Esophagus squamous epithelium (tissue), 5 donors: ENCODE measurements at places on chromosomes 7 and 10. TPM values are rescaled to one million over a fixed set of nuclear protein-coding genes. Genes with fewer than 3 reads are reported as not detected.

DNA sequence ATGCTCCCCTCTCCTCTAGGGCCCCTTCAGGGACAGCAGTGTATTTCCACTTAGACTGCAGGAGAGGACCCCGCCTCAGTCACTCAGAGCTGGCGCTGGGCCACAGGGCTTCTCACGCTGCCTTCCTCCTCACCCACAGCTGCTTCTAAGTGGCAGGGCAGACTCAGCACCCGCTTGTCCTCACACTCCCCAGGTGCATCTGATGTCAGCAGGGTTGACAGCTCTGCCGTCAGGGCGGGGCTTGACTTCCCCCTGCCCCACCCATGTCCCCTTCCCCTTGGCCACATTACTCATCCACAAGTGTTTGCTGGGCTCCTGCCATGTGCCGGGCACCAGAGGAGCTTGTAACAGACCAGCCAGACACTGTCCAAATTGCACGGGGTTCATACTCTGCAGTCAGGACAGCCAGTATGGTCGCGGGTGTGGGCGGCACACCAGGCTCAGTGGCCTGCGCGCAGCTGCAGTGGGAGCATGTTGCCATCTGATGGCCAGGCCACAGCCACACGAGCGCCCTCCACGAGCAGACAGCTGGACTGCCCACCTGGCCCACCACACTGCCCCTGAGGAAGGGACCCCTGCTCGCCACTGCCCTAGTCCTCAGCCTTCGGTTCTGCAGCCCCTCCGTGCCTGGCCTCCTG is 29.3 kb upstream of the TTYH3 start:
- no peak for DNase-seq
- peaks cover 65% of the 10 kb centered on the region for H3K36me3 ChIP-seq
- no peak overlapping the region for H3K27ac ChIP-seq
- no peak overlapping the region for H3K4me3 ChIP-seq
- no peaks in the 10 kb centered on the region for H3K4me1 ChIP-seq
- H3K27me3 ChIP-seq: no peaks in the 10 kb centered on the region

The TMEM236 gene
- 0.04 TPM for total RNA-seq

DNA sequence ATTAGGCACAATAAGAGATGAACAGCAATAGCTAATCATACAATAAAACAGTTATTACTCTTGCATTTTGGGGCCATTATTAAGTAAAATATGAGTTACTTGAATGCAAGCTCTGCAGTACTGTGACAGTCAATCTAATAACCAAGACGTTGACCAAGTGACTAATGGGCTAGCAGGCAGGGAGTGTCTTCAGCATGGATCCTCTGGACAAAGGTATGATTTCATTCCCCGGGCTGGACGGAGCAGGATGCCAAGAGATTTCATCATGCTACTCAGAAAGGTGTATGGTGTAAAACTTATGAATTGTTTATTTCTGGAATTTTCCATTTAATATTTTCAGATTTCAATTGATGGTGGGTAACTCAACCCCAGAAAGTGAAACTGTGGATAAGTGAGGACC is 80.9 kb downstream of the SHH start:
- no peaks in the 10 kb centered on the region for H3K27me3 ChIP-seq
- H3K36me3 ChIP-seq: no peaks in the 10 kb centered on the region
- no peak for DNase-seq
- H3K4me3 ChIP-seq: no peak overlapping the region
- H3K4me1 ChIP-seq: no peaks in the 10 kb centered on the region
- H3K27ac ChIP-seq: no peak overlapping the region

GRCh38 chr7:158002486-158003080 is 585.0 kb downstream of the PTPRN2 start:
- no peaks in the 10 kb centered on the region for H3K36me3 ChIP-seq
- no peak overlapping the region for H3K4me3 ChIP-seq
- H3K4me1 ChIP-seq: no peaks in the 10 kb centered on the region
- DNase-seq: no peak
- no peak overlapping the region for H3K27ac ChIP-seq

The SFMBT2 gene
- 5.0 TPM for total RNA-seq

DNA sequence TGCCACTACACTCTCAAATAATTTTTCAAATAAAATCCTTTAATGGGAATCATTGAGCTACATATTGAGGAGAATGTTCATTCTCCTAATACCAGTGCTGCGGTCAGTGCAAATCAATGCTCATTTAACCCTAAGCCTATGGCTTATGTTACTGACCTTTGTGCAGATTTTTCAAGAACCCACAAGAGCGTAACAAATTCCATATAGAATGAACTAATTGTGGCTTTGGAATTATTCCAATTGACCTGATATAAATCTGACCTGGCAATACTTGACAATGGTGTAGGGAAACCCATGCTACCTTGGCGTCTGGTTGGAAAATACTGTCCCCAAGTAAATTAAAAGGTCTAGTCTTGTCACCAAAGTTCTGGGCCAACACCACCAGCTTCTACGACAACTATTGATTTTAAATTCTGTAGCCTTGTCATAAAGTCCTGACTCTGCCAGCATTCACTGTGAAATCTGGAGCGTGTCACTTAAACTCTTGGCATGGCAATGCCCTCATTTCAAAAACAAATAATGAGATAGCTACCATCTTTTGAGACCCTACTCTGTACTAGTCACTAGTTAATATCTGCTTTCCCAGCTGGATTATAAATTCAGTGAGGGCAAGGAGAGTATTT is 320.9 kb downstream of the AHR start:
- DNase-seq: no peak
- no peak overlapping the region for H3K4me3 ChIP-seq
- H3K27me3 ChIP-seq: no peaks in the 10 kb centered on the region

DNA sequence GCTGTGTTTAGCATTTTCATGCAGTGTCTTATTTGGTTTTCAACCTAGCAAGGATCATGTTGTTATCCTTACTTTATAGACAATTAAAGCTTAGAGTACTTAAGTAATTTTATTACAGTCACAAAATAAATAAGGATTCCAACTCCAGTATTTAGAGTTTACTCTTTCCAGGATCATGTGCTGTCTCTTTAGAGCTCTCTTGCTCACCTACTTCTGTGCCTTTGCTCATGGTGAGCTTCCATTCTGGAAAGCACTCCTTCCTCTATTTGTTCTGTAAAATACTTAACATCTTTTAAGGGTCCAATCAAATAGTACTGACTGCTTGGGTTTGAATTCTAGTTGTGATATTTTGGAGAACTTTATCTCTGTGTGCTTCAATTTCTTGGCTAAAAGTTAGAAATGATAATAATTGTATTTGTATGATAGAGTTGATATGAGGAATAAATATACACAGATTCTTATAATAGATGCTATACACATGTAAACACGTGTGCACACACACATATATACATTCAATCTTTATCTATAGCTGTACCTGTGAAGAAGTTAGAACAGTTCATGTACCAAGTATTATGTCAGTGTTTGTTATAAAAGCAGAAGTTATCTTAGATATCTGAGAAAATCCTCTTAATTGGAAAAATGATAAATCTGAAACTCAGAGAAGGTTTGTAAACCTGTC is 18.2 kb upstream of the CALCR start:
- no peaks in the 10 kb centered on the region for H3K27me3 ChIP-seq
- H3K36me3 ChIP-seq: no peaks in the 10 kb centered on the region
- H3K4me3 ChIP-seq: no peak overlapping the region
- no peak for DNase-seq

The VAX1 gene
- total RNA-seq: not detected

The CRHR2 gene
- total RNA-seq: not detected

GRCh38 chr10:86632009-86632800 is 22.1 kb upstream of the OPN4 start:
- H3K4me1 ChIP-seq: peaks cover 21% of the 10 kb centered on the region
- no peak for DNase-seq
- no peaks in the 10 kb centered on the region for H3K36me3 ChIP-seq
- peak overlapping the region; percentile 6 for H3K4me3 ChIP-seq
- H3K27ac ChIP-seq: no peak overlapping the region

DNA sequence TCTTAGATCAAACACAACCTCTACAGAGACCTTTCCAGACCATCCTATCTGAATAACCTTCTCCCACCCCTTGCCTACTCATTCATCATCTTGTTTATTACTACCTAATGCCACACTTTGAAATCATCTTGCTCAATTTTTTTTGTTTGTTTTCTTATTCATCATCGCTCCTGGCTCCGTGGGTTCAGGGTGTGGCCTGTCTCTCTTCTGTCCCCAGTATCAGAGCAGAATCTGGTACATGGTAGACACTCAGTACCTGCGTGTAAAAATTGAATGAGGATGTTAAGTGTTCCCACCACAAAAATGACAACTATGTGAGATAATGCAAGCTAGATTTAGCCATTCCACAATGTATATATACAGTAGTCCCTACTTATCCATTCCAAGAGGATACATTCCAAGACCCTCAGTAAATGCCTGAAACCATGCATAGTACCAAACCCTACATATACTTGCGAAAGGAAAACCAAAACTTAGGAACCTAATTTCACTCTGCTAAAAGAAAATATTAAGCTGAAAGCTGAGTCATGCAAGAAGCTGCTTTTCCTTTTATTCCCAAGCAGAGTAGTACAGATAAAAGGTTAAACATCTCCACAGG is 72.1 kb upstream of the SEC61G start:
- no peaks in the 10 kb centered on the region for H3K27me3 ChIP-seq
- DNase-seq: no peak
- H3K4me1 ChIP-seq: no peaks in the 10 kb centered on the region

GRCh38 chr10:130160775-130161174 is 24.6 kb downstream of the GLRX3 start:
- no peaks in the 10 kb centered on the region for H3K27me3 ChIP-seq
- H3K36me3 ChIP-seq: peaks cover 69% of the 10 kb centered on the region
- H3K4me1 ChIP-seq: no peaks in the 10 kb centered on the region
- no peak overlapping the region for H3K27ac ChIP-seq
- no peak for DNase-seq

- no peaks in the 10 kb centered on the region for H3K36me3 ChIP-seq
- no peak overlapping the region for H3K4me3 ChIP-seq
- H3K27me3 ChIP-seq: no peaks in the 10 kb centered on the region
- H3K27ac ChIP-seq: no peak overlapping the region
- no peak for DNase-seq
These were observed 188.6 kb upstream of the LRRTM3 start for GRCh38 chr10:66737241-66737640.

DNA sequence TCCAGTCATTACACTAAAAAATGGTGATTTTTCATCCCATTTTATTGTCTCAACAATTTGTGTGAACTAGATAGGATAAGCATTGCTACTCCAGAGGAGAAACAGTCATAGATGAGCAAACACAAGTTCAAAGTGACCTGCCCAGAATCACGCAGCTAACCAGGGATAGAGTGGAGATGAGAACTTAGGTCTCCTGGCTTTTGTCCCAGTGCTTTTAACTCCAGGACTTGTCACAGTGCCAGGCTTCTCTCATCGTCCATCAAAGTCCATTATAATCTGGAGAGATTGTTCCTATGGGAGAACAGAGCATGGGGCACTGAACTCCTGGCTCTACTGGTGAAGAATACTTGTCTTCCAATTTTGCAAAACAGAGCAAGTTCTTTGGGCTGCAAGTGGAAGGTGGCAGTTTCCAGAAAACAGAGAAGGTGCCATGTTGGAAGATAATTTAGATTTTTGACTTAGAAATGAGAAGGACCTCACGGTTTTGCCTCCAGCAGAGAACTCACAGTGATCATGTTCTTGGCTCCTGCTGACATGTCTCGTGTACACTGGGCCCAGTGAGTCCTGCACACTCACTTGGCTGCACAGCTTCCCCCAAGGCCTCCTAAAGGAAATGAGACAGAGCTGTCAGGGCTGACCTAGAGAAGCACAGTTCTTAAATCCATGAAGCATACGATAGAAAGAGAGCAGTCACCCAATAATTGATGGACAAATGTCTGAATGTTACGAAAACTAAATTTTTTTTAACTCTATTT is 322.9 kb upstream of the NRP1 start:
- no peak overlapping the region for H3K27ac ChIP-seq
- DNase-seq: no peak
- no peaks in the 10 kb centered on the region for H3K27me3 ChIP-seq
- H3K36me3 ChIP-seq: no peaks in the 10 kb centered on the region
- H3K4me3 ChIP-seq: no peak overlapping the region
- no peaks in the 10 kb centered on the region for H3K4me1 ChIP-seq

DNA sequence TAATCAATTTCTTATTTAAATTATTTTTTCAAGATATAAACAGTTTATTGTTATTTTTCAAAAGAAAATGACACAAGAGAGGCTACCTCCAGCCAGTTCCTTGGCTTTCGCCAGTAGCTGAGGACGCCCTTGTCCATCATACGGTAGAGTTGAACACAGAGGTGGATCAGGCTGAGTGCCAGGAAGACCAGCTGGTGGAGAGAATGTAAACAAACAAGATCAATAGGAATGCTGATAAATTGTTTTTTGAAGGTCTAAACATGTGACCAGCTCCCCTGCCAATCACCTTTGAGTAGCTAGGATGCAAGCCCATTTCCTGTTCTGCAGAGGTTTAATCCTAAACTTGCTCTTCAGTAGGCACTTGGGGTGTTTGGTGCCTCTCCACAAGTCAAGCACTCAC is 138.9 kb downstream of the PKD1L1 start:
- peaks cover 19% of the 10 kb centered on the region for H3K4me1 ChIP-seq
- no peaks in the 10 kb centered on the region for H3K27me3 ChIP-seq
- H3K4me3 ChIP-seq: no peak overlapping the region
- H3K36me3 ChIP-seq: no peaks in the 10 kb centered on the region
- no peak for DNase-seq

GRCh38 chr10:128560993-128561392 is 434.8 kb upstream of the MKI67 start:
- no peak for DNase-seq
- no peaks in the 10 kb centered on the region for H3K36me3 ChIP-seq
- no peaks in the 10 kb centered on the region for H3K27me3 ChIP-seq
- no peaks in the 10 kb centered on the region for H3K4me1 ChIP-seq

DNA sequence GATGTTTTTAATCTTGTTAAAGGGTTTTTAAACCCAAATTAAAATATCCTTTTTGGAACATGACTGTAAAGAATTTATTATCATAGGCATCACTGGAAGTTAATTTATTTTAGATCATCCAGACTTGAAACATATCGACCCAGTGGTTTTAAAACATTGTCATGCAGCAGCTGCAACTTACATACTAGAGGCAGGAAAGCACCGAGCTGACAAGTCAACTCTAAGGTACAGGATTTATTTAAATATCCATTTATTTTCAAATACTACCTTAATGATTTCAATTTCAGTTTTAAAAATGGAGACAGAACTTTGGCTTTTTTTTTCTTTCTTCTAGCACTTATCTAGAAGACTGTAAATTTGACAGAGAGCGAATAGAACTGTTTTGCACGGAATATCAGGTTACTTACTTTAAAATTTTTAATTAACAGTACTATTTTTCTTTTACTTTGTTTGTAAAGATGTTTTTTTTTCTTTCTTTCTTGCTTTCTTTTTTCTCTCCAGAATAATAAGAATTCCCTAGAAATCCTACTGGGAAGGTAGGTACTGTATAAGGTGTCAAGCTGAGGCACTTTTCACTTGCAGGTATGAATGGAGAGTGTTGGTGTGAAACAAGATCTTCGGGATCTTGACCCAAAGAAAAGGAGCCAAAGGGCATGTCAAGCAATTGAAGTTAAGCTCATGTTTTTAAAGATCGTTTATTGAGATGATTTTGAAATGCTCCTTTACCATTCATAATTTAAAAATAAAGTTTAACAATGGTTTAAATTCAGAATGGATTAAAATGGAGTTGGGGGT is 1.8 kb downstream of the COMMD3 start:
- no peak overlapping the region for H3K4me3 ChIP-seq
- H3K4me1 ChIP-seq: peaks cover 15% of the 10 kb centered on the region
- no peak for DNase-seq
- no peaks in the 10 kb centered on the region for H3K36me3 ChIP-seq
- peaks cover 11% of the 10 kb centered on the region for H3K27me3 ChIP-seq

The SPACDR gene
- not detected for total RNA-seq
